Endodermal cell (in vitro differentiated cells): ENCODE measurements at places on chromosomes 11 and 22. TPM values are rescaled to one million over a fixed set of nuclear protein-coding genes. Genes with fewer than 3 reads are reported as not detected.

DNA sequence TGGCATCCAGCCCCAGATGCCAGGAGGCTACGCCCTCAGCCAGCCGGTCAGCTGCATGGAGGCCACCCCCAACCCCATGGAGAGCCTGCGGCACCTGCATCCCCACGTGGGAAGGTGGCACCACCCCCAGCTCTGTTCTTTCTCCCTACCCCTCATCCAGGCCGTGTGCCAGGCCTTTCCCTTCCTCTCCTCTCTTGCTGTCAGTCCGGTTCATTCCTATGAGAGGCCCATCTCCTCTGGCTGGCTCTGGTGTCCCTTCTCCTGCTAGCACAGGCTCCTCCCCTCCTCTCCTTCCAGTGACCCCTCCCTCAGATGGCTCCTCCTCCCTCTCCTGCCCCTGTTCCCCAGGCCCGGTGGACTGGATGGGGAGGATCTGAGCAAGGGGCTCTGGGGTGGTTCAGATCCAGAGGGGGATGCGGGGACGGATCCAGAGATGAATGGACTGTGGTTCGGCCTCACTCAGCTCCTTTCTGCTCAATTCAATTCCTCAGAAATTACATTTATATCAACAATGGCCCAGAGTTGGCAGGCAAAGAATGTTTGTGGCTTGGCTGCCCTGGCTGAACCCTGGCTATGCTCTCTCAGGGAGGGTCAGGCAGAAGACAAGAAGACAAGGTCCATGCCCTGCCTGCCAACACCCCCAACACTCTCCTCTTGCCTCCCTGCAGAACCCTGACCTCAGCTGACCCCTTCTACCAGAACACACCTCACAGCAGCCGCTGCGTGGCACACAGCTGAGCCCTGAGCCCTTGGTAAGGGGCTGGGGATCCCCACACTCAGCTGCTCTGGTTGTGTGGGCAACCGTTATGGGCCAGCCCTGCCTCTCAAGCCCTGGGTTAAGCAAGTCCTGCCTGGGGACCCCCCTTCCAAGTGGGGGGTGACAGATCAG is 18.5 kb upstream of the LRRC10B start:
- no peak overlapping the region for H3K4me3 ChIP-seq
- H3K4me1 ChIP-seq, result peaks cover 3% of the 10 kb centered on the region
- DNase-seq, result peak; percentile 80
- no peak overlapping the region for H3K27ac ChIP-seq

DNA sequence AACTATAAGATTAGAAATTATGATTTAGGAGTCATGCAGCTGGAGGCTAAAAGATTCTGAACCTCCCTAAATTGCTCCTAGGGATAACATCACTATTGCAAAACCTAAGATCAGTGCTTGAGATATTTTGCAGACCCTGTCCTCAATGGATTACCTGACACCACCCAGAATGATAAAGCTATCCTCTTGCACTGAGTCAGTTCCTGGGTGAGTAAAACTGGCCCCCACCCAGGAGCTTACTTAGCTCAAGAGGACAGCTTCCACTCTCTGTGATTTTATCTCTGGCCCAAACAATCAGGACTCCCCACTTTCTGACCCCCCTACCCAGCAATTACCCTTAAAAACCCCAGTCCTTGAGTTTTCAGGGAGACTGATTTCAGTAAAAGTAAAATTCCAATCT is 2074.4 kb upstream of the RAG2 start:
- no peak overlapping the region for H3K4me3 ChIP-seq
- H3K36me3 ChIP-seq, result no peaks in the 10 kb centered on the region
- H3K4me1 ChIP-seq, result no peaks in the 10 kb centered on the region
- DNase-seq, result no peak
- H3K27ac ChIP-seq, result no peak overlapping the region
- no peaks in the 10 kb centered on the region for H3K27me3 ChIP-seq

Gene MLC1
- not detected in 2 replicates for total RNA-seq

Gene TH
- not detected in 3 replicates for total RNA-seq

DNA sequence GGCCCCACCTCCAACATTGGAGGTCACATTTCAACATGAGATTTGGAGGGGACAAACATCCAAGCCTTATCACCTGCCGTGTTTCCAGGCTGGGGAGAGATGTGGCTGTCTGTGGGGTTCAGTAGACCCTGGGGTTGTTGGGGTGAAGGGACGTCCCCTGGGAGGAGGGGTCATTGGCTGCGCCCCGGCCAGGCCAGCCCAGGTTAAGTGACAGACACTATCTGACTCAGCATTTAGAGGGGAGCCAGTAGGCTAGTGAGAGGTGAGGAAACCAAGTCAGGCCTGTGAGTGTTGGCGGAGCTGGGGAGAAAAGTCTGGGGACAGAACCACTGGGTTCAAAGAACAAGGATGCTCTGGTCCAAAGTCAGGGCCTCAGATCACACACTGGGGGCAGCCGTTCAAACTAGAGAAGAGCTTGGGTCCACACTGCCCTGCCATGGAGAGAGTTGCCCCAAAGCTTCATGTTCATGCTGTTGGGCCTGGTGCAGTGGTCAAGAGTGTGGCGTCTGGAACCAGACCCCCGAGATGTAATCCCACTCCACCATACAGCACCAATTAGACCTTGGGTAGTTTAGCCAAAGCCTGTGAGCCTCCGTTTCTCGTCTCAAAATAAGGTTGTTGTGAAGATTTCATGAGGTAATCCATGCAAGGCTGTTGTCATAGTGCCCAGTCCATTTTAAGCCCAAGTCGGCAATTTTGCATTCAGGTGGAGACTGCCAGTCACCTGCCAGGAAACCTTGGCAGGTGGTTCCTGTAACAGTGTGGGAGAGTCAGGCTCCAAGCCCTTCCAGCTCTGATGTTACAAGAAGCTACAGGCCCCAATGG is 1289.6 kb downstream of the TBC1D22A start:
- H3K36me3 ChIP-seq, result no peaks in the 10 kb centered on the region
- no peak overlapping the region for H3K27ac ChIP-seq
- H3K4me1 ChIP-seq, result no peaks in the 10 kb centered on the region

DNA sequence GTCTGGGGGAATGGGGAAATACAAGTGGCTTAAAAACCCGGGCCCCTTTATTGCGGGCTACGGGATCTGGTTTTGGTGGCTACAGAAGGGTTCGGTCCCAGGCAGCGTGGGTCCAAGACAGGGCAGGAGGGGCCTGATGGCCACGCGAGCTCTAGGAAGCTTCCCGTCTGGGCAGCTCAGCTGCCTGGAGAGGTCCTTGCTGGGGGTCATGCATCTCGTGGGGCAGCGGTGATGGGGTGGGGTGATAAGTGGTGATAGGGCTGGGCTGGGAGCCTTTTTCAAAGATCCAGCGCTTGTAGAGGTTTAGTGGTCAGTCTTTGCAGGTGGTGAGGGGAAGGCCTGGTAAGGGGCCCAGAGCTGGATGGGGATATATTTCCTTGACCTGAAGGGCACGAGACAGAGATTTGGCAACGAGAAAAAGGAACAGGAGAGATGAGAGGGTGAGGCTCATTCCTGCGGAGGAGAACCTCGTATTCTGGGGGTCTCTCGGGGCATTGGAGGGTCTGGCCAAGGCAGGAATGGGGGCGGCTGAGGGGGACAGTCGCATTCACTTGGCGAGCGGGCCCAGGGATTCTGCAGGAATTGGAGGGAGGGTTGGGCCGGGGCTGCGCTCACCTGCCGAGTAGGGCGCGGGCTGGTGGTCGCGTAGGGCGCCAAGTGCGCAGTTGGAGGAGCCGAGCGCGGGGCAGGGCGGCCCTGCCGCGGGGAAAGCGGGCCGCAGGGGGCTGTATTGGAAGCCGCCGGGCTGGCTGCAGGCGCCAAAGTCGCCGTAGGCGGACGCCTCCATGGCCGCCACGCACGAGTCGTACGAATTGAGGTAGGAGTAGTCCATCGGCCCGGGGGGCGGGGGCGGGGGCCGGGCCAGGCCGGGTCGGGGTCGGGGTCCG is 560 bp downstream of the PHOX2A start:
- H3K27me3 ChIP-seq, result peaks cover 81% of the 10 kb centered on the region
- peaks cover 4% of the 10 kb centered on the region for H3K36me3 ChIP-seq
- H3K4me1 ChIP-seq, result no peaks in the 10 kb centered on the region

DNA sequence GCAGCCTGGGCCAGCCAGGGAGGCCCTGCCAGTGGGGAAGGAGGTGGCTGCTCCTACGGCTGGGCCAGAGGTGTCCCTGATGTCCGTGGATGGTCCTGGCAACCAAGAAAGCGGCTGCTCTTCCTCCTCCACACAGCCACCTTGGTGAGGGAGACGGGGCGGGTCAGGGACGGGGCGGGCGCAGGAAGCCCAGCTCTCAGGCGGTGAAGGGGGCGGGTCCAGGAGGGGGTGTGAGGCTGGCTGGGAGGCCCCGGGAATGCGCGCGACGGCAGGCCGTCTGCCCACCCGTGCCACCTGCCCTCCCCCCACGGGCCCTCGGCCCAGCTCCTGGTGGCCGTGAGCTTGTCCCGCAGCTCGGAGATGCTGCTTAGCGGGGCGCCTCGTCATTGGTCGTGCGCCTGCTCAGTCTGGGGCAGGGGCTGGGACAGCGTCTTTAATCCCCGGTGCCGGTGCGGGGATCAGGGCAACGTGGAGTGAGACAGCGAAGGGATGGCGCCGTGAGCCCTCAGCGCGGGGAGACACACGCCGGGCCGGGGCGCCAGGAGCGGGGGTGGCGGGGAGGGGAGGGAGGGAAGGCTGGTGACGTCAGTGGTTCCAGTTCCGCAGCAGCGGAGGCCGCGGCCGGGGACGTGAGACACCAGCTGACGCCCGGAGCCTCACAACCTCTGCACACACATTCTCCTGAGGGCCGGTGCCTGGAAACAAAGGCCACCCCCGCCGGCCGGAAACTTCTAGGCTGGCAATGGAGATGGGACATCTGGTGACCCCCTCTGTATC is 6.7 kb upstream of the BRSK2 start:
- peak overlapping the region; percentile 87 for H3K27ac ChIP-seq
- peak; percentile 89 for DNase-seq
- H3K4me3 ChIP-seq, result peak overlapping the region; percentile 71
- no peaks in the 10 kb centered on the region for H3K4me1 ChIP-seq
- H3K27me3 ChIP-seq, result peaks cover under 1% of the 10 kb centered on the region
- no peaks in the 10 kb centered on the region for H3K36me3 ChIP-seq

- H3K36me3 ChIP-seq, result no peaks in the 10 kb centered on the region
- H3K4me3 ChIP-seq, result no peak overlapping the region
- H3K27me3 ChIP-seq, result no peaks in the 10 kb centered on the region
These were observed 41.3 kb downstream of the TRIM29 start for GRCh38 chr11:120096369-120097191.
